Mesendoderm (in vitro differentiated cells): ENCODE measurements at places on chromosomes 12 and 14.

GRCh38 chr12:122860854-122861586 lies 25.8 kb downstream of the HIP1R start:
- no peak for DNase-seq

DNA sequence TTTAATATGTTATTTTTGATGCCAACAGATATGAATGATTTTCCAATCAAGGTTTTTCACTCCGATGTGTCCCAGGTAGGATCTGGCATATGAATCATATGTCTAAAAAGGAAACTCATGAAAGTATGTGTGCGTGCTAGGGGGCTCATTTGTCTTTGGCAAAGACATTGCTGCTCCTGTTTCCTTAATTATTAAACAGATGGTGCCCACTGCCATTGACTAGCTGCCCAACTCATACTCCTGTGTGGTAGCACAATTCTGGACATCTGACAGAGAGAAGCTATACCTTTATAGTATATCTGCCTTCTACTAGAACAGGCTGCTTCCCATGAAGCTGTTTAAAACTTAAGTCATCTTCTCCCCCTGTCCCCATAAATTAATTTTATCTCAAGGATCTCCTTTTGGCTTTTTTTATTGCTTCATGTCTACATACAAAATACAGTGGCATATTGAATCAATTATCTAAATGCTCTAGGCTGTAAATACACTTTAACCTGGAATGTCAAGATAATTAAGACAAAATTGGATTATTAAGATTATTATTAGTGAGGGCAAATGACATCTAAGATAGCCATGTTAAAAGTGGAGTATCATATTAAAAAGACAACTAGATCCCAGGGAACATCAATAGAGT lies 1.4 kb upstream of the PDE3A start:
- no peak for DNase-seq

- no peak for DNase-seq
These were observed 13.5 kb upstream of the METTL17 start for GRCh38 chr14:20976291-20976690.

DNA sequence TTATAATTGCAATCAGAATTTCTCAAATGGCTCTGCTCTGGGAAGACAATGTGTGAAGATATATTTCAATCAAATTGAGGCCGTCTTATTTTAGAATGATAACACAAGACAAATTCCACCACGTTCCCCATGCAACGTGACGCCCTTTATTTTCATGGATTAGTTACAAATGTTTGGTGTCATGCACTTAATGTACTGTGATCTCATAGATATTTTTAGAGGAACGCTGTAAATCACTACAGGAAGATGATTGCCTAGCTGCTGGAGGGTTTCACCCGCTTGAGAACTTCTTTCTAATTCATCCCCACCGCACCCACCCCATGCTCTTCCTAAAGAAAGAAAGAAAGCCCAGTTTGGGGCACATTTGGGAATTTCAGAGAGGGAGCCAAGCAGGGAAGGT lies 117.2 kb downstream of the PLXNC1 start:
- DNase-seq: no peak

- DNase-seq: no peak
These were observed 18.4 kb downstream of the HDAC7 start for GRCh38 chr12:47801170-47801903.

GRCh38 chr12:1117970-1118563 lies 127.0 kb downstream of the ERC1 start:
- DNase-seq: peak; percentile 65
